ENCODE measurements at places on chromosomes 4 and X. TPM values are rescaled to one million over a fixed set of nuclear protein-coding genes. Genes with fewer than 3 reads are reported as not detected.

The TMSB15B gene
- polyA plus RNA-seq, result 10.3 TPM

DNA sequence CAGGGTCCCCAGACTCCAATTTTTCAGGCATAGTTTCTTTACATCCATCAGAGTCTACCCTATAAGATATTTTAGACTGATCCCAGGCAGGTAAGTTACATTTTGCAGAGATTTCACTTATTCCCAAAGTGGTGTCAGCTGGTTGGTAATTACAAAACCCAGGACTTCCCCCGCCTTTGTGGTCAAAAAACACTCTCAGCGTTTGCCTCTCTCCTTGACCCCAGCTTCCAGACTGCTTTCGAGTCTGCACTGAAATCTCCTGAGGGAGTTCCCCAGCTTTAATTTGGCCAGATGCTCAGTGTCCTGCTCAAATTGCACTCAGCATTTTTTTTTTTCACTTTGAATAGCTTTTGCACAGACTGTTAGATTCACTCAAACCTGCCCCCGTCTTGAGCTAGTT lies 11.2 kb upstream of the AMOT start:
- DNase-seq, result no peak

GRCh38 chrX:14406225-14406624 lies 123.1 kb upstream of the GLRA2 start:
- peak; percentile 18 for DNase-seq

DNA sequence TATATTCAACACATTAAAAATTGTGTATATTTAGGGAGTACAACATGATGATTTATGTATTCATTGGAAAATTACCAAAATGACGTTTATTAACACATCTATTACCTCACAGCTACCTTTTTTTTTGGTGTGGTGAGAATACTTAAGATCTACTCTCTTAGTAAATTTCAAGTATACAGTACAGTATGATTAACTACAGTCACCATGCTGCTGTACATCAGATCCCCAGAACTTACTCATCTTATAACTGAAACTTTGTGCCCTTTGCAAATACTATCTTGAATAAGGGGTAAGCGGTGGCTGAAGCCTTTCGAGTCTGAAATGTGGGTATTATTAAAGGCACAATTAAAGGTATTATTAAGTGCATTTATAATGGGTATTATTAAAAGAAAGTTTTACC lies 976 bp downstream of the PHKA1 start:
- no peak for DNase-seq

DNA sequence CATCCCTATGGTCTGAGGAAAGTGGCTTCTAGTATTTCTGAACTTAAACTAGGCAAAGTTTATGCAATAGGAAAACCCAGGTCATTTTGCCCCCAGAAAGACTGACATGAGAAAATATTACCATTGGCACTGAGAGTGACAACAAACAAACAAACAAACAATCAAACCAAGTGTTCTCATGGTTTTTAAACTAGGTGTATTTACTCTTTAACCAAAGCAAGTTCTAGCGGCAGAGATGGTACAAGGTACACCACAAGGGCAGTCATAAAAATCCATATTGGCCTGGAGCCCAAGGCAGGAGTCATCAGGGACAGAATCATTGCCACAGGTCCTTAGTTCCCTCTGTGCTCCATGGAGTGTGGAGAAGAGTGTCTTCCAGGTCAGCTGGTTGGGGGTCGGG lies 26.0 kb upstream of the ENPEP start:
- peak; percentile 89 for DNase-seq

DNA sequence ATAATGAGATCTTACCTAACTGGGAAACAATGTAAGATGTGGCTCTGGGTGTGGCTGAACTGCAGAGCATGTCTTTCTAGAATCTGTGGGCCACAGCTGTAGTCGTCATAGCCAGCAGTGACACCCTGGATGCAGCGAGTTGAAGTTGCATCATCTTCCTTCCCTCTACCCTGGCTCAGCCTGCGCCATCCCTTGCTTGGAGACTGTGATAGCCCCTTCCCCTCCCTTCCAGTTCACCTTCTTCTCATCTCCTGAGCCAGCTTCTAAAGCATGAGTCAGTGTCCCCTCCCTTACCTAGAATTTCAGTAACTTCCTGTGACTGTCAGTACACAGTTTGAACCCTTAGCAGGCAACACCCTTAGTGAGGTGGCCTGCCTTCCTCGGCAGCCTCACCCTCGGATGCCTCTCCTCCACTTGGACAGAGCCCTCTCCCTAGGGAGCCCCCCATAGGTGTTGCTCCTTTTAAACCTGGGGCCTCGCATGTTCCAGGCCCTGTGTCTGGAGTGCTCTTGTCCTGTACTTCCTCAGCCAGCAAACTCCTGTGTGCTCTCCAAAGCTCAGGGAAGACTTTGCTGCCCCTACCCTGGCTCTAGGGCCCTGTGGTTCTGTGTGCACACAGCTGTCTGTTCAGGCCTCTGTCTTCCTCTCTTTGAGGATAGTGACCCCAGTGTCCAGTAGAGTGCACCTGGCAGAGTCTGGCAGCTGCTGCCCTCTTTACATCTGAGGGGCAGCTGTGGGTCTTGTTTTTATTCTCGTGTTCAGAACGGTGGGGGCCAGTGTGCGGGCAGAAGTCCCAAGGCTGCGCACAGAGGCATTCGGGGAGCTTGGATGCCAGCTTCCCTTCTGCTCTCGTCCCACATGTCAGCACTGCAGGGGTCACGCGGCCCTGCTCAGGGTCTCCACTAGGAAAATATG lies 43.7 kb upstream of the TADA2B start:
- DNase-seq, result no peak

The VCX3A gene
- 0.10 TPM for polyA plus RNA-seq
